ENCODE measurements at places on chromosomes 16 and 17. TPM values are rescaled to one million over a fixed set of nuclear protein-coding genes. Genes with fewer than 3 reads are reported as not detected.
A peak's percentile ranks its signal among the peaks of the same experiment; 100 is the strongest.

GRCh38 chr17:67053438-67054000 is 9.2 kb downstream of the CACNG1 start:
- no peak for DNase-seq

GRCh38 chr17:57379895-57380434 is 123.6 kb downstream of the MSI2 start:
- no peak for DNase-seq

GRCh38 chr16:21264571-21265036 is 13.5 kb downstream of the CRYM start:
- peak; percentile 62 for DNase-seq

DNA sequence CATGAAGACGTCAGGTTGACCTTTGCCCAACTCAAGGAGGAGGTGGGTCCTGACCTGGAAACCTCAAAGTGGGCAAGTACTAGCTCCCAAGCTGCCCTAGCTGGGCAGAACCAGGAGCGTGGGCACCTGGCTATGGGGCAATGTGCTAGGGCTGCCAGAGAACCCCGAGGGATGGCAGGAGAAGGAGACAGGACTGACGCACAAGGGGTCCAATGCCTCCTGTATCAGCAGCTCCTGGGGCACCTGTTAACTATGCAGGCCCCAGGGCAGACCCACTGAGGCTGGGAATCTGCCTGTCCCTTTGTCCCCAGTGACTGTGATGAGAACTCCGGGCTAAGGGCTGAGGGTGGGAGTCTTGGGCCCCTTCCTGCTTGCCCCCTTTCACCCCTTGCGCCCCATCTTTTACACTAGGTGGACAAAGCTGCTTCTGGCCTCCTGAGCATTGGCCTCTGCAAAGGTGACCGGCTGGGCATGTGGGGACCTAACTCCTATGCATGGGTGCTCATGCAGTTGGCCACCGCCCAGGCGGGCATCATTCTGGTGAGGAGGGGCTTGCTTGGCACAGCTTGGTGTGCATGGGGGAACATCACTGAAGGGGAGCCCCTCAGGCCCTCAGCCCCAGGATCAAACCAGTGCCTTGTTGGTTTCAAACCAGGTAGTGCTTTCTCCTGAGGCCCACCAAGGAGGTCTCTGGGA is 7.7 kb downstream of the CHAD start:
- DNase-seq = no peak

- no peak for DNase-seq
Measured at GRCh38 chr17:40613467-40614154, 34.0 kb downstream of the SMARCE1 start.

DNA sequence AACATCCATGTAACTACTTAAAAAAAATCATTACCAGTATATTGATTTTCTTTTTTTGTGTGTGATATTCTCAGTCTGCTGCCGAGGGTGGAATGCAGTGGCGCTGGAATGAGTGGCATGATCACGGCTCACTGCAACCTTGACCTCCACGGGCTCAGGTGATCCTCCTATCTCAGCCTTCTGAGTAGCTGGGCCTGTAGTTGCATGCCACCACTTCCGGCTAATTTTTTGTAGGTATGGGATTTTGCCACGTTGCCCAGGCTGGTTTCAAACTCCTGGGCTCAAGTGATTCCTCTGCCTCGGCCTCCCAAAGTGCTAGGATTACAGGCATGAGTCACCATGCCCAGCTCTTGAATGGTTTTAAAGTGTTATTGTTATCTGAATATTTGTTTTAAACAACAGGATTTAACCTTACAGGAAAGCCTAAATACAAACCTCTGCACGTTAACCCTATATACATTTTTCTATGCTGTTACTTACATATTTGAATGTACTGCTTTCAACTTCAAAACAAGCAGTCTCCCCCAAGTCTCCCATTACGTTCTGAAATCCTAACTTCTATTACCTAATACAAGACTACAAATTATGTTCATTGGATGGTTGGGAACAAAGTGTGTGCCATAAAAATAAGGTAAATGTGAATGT is 61.7 kb downstream of the KPNA2 start:
- DNase-seq = no peak

DNA sequence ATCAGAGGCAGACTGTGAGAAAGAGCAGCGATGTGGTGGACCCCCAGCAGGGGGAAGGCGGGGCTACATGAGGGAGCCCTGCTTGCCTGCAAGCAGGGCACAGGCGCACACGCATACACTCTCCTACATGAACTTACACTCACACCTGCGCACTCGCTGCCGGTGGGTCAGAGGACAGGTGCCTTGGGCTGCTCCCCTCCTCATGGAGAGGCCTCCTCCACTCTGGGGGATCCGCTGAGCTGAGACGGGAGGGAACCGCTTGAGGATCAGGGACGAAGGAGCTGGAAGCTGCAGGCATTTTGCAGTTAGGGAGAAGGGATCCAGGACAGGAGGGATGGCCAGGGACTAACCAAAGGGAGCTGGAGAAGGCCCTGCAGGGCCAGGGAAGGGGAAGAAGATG is 14.2 kb downstream of the OSBPL7 start:
- no peak for DNase-seq

GRCh38 chr17:6120351-6120750 is 50.2 kb downstream of the WSCD1 start:
- DNase-seq = no peak

DNA sequence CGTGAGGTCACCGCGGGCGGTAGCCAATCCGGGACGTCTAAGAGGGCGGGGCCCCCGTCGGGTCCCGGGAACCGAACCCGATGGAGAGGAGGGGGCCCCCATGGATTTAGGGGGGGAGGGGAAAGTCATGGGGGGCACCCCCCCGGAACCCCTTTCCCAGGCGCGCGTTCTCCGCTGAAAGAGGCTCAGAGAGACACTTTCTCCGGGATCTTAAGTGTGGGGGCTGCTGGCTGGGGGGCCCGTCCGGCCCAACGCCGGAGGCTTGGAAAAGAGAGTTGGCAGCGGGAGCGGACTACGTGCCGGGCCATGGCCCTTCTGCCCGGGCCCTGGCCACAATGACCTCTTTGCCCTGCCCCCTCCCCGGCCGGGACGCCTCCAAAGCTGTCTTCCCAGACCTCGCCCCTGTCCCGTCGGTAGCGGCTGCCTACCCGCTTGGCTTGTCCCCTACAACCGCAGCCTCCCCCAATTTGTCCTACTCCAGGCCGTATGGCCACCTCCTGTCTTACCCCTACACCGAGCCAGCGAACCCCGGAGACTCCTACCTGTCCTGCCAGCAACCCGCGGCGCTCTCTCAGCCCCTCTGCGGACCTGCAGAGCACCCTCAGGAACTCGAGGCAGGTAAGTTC is at the start of gene DLX4:
TSS of gene DLX4 (plus strand) at position 57 of the 626 bp plus-strand sequence. CDS start at position 336, 279 bp downstream.
- DNase-seq = peak; percentile 69

DNA sequence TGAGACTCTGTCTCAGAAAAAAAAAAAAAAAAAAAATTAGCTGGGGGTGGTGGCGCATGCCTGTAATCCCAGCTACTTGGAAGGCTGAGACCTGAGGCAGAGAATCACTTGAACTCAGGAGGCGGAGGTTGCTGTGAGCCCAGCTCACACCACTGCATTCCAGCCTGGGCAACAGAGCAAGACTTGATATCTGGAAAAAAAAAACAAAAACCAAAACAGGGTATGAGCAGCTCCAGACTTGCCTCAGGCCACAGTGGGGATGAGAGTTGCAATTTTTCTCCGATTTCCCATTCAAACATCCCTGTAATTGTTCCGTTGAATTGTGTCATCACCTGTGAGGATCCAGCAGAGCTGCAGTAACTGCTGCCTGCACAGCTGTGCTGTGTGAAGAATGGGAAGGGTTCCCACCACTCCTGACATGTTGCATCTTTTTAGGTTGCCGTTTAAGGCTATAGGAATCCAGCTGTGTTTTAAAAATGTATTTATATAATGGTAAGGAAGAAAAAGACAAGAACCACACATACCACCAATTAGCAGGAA is 150.0 kb downstream of the VPS53 start:
- DNase-seq = no peak

- DNase-seq = no peak
Measured at GRCh38 chr16:12387786-12388185, 411.3 kb downstream of the SNX29 start.

DNA sequence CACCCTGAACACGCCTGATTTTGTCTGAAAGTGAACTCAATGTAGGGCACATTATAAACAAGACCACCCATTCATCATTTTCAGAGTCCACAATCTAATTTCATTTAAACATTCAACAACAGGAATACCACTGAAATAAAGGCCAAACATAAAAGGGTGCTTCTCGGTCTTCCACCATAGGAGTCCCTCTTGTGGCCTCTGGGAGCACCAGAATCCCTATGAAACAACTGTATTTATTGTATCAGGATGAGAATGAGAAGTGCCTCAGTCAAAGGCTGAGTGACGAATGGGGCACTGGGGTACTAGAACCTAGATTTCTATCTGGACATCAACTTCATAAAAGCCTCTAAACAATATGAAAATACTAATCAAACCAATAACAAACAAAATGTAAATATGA is 40.4 kb downstream of the NXPH3 start:
- DNase-seq = peak; percentile 51

GRCh38 chr17:73874008-73874720 is 229.9 kb upstream of the SDK2 start:
- no peak for DNase-seq

DNA sequence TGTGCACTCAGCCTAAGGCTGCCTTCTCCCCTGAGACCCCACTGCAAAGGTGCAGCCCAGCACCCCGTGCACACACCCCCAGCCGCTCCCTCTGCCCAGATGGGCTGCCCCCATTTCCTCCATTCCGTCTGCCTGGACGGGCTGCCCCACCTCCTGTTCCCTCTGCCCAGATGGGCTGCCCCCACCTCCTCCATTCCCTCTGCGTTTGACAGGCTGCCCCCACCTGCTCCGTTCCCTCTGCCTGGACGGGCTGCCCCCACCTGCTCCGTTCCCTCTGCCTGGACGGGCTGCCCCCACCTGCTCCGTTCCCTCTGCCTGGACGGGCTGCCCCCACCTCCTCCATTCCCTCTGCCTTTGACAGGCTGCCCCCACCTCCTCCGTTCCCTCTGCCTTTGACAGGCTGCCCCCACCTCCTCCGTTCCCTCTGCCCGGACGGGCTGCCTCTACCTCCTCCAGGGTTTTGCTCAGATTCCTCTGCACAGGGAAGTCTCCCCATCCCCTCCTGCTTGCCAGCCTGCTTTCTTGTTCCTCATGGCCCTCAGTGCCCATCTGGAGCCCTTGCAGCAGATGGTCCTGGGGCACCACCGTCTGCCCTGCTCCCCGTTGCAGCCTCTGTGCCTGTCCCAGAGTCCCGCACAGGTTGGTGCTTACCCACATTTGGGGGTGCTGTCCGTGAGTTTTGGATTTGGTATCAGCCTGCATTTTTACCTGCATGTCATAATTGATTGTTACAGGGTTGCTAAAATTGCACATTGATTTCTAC is 23.4 kb upstream of the IL17C start:
- DNase-seq = no peak

GRCh38 chr16:20683812-20684211 is 13.7 kb downstream of the ACSM1 start:
- DNase-seq = no peak

GRCh38 chr16:89174055-89174827 is 2.7 kb downstream of the CDH15 start:
- DNase-seq = no peak

DNA sequence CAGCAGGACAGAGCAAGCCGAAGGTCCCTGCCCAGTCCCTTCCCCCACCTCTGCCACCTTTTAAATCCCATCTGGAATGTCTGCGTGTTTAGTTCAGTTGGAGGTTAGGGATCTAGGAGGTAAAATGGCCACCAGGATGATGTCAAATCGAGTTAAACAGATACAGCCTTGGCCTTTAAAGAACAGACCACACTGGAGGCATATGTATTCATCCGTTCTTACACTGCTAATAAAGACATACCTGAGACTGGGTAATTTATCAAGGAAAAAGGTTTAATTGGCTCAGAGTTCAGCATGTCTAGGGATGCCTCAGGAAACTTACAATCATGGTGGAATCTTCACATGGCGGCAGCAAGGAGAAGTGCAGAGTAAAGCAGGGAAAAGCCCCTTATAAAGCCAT is 167.8 kb upstream of the CACNG5 start:
- DNase-seq = no peak

DNA sequence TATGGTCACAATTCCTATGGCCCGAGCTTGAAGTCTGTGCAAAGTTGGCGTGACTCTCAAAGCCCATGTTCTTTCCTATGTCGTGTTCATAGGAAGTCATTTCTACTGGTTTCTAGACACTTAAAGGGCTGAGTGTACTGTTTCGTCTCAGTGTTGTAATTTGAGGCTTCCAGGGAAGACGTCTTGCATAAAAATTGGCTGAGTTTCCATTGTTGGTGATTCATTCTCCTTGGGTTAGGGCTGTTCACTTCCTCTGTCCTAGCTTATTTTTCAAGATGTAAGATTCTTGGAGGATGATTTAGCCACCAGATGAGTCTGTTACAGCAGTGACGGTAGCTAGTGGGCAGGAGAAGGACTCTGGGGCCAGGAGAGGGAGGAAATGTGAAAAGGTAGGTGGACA is 43.1 kb downstream of the PIK3R5 start:
- peak; percentile 96 for DNase-seq

DNA sequence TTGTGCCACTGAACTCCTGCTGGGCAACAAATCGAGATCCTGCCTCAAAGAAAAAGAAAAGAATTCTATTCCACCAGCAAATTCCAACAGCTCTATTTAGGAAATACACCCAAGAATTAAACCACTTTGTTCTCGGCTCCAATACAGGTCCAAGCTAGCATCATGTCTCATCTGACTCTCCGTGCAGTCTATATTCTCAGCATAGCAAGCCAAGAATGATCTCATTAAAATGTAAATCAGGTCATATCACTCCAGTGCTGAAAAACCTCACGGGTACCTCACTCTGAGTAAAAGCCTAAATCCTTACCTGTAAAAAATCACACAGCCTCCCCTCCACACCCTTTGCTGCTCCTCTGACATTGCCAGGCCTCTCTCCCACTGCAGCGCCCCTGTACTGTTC is 23.9 kb downstream of the UBE2G1 start:
- DNase-seq = no peak

DNA sequence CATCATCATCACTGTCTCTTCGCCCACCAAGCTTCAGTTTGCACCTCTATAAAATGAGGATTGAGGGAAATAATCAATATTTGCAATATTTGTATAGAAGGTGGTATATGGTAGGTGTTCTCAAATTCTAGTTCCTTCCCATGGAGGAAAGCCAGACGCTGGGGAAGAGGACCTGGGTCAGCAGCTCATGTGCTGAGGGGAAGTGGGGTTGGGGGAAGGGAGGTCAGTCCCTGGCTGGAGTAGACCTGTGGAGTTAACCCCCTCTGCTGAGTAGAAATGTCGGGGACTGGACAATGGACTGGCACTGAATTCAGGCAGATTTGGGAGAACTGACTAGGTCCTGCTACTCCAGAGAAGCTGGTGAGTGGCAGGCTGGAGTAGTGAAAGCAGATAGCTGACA is 12.8 kb upstream of the ITGB3 start:
- no peak for DNase-seq

The C16orf46 gene
- not detected for total RNA-seq

The CA10 gene
- not detected for total RNA-seq

The CHRNB1 gene
- total RNA-seq = 4.9 TPM

The KRT23 gene
- total RNA-seq = not detected

The AANAT gene
- total RNA-seq = not detected

The PRDM7 gene
- not detected for total RNA-seq

The PTX4 gene
- not detected for total RNA-seq

The CCL18 gene
- total RNA-seq = not detected

The TM4SF5 gene
- total RNA-seq = not detected

The ZNF319 gene
- 0.63 TPM for total RNA-seq

The GRIN2A gene
- not detected for total RNA-seq

The OTOA gene
- not detected for total RNA-seq

The GNG13 gene
- total RNA-seq = not detected

The ITGAL gene
- total RNA-seq = 0.65 TPM
